ENCODE measurements at places on chromosomes 12 and 14.

GRCh38 chr14:105199093-105199492 is 18.0 kb upstream of the NUDT14 start:
- DNase-seq: no peak

DNA sequence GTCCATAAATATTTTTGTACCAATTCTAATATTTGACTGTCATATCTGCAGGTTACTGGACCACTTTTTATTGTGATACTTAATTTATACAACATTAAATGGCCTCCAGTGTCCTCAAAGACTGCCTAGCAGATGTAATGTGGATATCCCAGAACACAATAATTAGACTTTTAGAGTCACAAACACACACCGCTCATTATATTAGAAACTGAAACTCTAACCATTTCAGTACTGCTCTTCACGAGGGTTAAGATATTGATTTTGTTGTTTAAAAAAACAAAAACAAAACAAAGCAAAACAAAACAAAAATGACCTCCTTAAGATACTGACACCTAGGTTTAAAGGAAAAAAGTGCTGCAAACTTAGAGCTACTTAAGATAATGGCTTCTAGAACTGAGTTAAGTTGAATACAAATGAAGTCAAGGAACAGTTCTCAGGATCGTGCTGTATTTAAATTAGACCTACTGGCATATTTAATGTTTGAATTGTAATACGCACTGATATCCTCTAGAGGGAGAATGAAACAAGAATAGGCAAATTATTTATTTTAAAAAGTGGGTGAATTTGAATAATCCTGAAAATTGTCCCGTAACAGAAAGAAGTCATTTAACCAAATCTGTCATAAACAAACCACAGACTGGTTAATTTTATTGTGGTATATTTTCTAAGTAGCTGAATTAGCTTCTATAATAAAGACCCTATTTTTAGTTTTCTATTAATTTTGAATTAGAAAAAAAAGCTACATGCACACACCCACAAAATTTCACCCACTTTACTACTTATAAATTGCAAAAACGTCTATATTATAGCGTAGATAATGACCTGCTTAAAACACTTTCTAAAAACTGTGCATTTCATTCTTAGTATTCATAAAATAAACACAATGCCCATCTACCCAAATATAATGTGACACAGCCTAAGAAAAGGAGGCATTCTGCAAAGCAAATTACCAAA is 395.2 kb upstream of the DCN start:
- no peak for DNase-seq

DNA sequence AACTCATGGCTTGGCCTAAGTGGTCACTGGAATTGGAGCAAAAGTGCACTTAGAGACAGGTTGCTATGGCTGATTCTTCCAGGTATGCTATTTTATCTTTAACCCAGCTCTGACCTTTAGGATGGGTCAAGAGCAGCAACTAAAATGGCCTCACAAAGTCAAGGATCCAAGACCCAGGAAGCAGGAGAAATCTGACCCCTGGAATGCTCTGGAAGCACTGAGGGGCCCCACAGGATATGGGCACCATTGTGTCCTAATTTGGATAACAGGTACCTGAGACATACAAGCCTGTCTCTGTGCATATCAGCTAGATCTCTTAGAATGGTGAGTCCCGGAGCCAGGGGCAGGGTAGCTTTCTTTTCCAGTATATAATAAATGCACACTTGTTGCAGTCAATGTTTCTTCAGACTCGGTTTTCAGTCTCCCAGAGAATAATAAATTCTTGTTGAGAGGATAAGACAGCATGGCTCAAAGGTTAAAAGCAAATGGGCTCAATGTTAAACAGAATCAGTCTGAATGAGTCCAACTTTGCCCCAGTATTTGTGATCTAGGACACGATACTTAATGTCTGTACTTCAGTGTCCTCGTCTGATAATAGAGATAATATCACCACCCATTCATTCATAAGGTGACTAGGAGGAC is 29.3 kb upstream of the TMCC3 start:
- no peak for DNase-seq

DNA sequence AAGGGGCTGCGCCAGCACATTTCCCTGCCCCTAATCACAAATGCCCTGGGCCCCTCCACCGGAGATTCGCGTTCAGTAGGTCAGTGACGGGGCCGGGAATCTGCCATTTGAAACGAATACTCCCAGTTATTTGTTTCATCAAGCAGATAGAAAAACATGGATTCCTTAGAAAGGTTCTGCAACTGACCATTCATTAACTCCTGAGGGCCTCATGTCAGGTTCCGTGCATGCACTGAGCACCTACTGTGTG is 25.6 kb upstream of the UBC start:
- no peak for DNase-seq

- no peak for DNase-seq
Measured at GRCh38 chr12:22598141-22598762, 26.7 kb upstream of the ETNK1 start.

DNA sequence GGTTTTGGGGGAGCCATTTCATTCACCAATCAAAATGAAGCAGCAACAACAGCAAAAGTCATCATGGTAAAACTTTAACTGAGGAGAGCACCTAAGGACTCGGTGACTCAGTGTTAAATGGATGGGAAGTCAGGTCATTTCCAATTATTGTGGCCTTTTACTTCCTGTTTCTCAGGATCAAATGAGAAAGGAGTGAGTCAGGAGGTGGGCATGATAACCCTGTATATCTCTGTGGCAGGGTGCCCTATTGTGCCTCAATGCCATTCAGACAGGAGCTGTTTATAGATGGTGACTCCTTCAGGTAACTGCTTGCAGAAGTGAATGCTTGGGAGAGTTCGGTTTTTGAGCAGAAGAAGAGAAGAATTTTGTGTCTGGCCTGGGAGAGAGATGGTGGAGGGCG is 135.5 kb upstream of the CPM start:
- DNase-seq: no peak
